ENCODE measurements at places on chromosomes 2 and 18. TPM values are rescaled to one million over a fixed set of nuclear protein-coding genes. Genes with fewer than 3 reads are reported as not detected.

The GPBAR1 gene
- polyA plus RNA-seq = 0.13 TPM

The EFEMP1 gene
- polyA plus RNA-seq = 198 TPM

The MYO5B gene
- 0.24 TPM for polyA plus RNA-seq

The GALNT14 gene
- polyA plus RNA-seq = not detected

The SCG2 gene
- polyA plus RNA-seq = 0.46 TPM

The ATP8B1 gene
- polyA plus RNA-seq = 57.7 TPM

The ACADL gene
- polyA plus RNA-seq = not detected

The SEC11C gene
- polyA plus RNA-seq = 14.4 TPM

The ASNSD1 gene
- polyA plus RNA-seq = 29.1 TPM

The SCN3A gene
- polyA plus RNA-seq = 0.26 TPM

The VWC2L gene
- polyA plus RNA-seq = not detected

The UPP2 gene
- not detected for polyA plus RNA-seq

The ASB18 gene
- polyA plus RNA-seq = not detected

The FNDC4 gene
- 11.1 TPM for polyA plus RNA-seq

The MATN3 gene
- 2.2 TPM for polyA plus RNA-seq

The CFAP53 gene
- 0.12 TPM for polyA plus RNA-seq

The LIMS4 gene
- 5.2 TPM for polyA plus RNA-seq

The DYNAP gene
- not detected for polyA plus RNA-seq

The AGFG1 gene
- 58.1 TPM for polyA plus RNA-seq

The REG3A gene
- polyA plus RNA-seq = not detected

Measured in IMR-90 (cell line).